Neural crest cell (in vitro differentiated cells): ENCODE measurements at places on chromosomes 7 and 10.

- DNase-seq: no peak
These were observed 172.4 kb downstream of the PRPF18 start for GRCh38 chr10:13759168-13759567.

GRCh38 chr7:92685136-92686042 is 95.2 kb upstream of the FAM133B start:
- no peak for DNase-seq

GRCh38 chr7:151043959-151044358 is 4.4 kb upstream of the ASIC3 start:
- no peak for DNase-seq

DNA sequence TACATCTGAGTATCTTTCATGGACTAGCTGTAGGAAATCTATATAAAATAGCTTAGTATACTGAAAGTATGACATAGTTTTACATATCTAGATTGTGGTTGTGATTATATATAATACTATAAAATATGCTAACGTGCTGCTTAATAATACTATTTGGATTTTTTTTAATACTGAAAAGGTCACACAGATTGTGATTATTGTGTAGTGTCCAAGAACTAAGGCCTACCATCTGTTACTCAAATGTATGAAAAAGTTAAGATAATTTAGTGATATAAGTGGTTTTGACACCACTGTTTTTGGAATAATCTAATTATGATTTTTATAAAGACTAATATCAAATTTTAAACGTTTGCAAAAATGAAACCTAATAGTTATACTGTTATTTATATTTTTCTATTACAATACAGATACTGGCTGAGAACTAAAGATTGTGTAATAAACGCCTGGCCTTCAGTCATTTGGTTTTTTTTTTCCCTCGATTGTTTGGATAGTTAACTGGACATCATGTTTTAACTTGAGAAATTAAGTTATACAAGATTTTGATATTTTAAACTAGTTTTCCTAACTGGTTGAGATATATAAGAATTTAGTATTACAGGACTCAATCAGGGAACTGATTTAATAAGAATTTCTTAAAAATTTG is 12.6 kb downstream of the PTEN start:
- DNase-seq: no peak

DNA sequence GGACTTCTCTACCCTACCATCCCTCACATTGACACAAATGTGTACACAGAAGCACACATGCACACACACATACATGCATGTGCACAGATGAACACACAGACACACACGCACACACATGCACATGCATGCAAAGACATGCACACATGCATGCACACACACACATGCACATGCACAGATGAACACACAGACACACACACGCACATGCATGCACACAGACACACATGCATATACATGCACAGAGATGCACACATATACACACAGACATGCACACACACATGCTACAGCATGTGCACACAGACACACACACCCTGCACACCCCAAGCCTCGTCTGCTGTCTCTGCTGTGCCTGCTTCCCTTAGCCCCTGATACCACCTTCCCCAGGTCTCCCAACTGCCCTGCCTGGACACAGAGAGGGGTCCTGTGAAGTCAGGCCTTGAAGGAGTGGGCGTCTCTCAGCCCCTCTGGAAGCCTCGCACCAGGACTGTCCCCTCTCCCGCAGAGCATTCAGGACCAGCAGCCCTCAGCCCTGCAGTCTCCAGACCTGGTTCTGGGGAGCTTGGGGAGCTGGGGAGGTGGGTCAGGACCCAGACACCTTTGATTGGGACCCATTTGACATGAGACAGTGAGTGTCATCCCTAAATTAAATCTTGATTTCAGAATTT is 181.8 kb downstream of the DNAJB6 start:
- DNase-seq: no peak

- DNase-seq: no peak
These were observed 19.0 kb downstream of the MINPP1 start for GRCh38 chr10:87523731-87524130.

DNA sequence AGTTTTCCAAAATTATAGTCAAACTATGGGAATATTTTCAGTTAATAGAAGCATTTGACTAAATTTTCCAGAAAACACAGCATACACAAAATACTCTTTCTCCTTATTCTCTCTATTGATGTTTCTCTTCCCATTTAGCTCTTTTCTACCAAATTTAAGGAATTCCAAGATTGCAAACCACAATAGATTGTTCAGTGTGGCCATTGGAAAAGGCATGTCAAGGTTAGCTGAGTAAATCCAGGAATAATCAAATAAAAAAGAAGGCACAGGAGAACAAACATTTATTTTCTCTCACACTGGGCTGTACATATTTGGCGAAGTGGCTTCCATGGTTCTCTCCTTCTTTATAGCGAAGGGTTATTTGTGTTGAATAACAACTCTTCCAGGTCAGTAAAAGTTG is 117.3 kb downstream of the THSD7A start:
- DNase-seq: no peak

DNA sequence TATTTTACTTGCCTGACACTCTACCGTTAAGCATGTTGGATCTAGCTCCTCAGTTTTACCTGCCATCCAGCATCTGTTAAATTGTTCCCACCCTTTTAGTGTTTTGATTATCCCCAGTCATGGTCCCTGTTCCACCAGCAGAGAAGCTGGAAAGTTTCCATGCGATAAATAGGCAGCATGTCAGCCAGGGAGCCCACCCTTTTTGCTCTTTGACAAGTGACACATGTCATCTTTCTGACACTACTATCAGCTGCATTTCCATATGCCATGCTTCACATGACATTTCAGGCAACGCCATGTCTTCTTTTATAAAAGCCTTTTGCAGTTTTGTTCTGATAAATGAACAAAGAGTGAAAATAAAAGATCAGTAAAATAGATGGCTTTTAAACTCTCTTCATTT is 310.8 kb downstream of the MAGI2 start:
- DNase-seq: no peak

GRCh38 chr10:130418731-130419130 is 282.5 kb downstream of the GLRX3 start:
- DNase-seq: no peak

GRCh38 chr7:47291461-47292081 is 290.3 kb downstream of the TNS3 start:
- DNase-seq: no peak

DNA sequence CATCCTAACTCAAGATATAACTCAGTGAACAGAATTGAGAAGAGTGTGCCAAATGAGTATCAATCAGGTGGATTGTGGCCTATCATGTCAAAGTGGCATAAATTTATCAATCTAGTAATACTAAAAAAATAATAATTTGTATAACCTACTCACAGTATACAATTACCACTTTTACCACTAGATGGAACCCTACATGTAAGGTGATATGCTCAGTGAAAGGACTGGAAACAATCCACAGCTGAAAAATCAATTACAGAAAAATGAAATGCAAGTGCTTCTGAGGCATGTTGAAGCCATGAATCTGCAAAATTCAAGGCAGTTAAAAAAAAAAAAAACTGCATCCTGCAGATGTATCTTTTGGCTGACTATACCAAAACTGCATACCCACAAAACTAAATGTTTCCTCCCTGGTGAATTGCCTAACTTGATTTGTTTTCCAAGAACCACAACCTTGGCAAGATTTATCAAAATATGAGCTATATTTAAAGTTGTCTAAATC is 13.9 kb downstream of the ARHGAP19 start:
- no peak for DNase-seq

GRCh38 chr10:116720668-116721546 is 21.5 kb downstream of the HSPA12A start:
- DNase-seq: no peak

DNA sequence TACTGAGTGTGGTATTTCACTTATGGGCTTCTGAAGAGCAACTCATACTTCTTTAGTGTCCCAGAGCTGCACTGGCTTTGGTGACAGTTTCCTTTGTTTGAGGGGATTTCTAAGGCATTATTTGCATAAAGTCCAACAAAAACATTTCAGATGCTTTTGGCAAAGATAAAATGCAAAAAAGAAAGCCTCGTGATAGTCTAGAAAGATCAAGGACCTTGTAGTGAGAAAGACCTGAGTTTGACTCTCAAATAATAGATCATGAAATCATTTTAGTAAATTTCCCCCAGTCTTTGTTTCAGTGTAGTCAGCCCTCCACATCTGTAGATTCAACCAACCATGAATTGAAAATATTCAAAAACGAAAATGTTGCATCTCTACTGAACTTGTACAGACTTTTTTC is 107.4 kb downstream of the EEPD1 start:
- DNase-seq: no peak

DNA sequence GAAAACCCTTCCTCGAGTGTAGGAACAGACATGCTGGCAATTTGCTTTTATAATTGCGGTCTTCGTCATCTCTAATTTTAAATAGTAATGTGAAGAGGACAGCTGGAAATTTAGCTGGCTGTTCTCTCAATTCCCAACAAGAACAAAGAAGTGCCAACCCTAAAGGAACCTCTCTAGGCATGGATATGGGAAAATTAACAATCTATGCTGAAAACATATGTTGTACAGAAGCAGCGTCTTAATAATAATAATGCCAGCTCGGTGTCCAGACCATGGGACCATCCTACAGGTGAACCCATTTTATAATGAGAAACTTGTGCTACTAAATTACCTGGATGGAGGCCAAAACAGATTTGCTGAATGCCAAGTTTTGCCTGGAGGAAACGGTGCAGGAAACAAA is 641.4 kb upstream of the MGMT start:
- no peak for DNase-seq

GRCh38 chr10:117861329-117861728 is 185.4 kb downstream of the RAB11FIP2 start:
- no peak for DNase-seq

DNA sequence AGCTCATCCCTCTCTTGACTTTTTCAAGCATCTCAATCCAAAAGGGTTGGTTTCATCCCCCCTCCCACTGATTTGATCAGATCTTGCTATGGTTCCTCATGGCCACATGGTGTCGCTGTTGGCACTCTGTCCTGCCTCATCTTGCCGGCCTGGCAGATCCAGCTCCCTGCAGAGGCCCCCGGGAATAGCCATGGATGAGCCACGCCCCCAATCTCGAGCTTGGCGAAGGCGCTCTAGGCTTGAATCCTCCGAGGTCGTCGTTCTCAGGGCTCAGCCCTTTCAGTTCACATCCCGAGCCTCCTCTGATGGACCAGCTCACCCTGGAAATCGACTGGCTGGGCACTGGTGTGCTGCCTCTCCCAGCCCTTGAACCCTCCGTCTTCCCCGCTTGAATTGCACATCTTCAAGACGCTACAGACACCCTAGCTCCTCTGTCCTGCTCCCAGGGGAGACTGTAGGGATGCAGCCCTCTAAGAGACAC is 628.7 kb downstream of the TYW1 start:
- DNase-seq: peak; percentile 90

DNA sequence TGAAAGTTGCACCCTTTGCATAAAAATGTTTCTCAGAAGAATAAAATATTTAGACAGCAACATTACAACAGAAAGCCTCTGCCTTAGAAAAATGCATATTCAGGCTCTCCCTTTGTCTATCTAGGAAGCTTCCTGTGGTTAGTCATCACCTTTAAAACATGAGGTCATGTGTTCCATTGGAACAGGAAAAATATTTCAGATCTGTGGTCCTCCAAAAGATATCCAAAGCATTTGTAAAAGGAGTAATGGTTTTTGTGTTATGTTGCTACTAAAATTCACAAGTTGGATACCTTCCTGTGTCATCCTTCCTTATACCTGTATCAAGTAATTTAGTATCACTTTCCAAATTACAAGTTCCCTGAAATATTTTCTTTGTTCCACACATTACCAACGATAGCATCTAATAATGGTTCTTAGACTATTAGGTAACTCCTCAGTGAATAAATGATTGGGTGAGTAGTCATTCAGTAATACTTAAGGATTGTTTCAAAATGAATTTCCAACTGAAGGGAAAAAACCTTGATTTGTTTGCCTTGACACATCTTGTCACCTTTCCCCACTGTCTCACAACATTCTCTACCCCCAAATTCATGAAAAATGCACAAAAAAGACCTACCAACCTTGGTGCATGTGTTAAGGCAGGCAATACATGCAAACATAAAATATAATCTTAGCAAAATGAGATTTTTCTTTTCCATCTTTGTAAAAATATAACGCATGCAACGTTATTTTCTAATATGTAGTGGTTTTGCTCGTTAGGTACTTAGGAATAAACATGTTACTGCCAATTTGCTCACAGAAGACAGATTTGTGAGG is 19.7 kb upstream of the RHOBTB1 start:
- no peak for DNase-seq

- DNase-seq: no peak
These were observed 22.3 kb downstream of the MAP3K8 start for GRCh38 chr10:30456266-30456665.

GRCh38 chr10:119138346-119139306 is 26.9 kb downstream of the SFXN4 start:
- no peak for DNase-seq

- DNase-seq: no peak
These were observed 123.9 kb downstream of the LRRC4 start for GRCh38 chr7:127907110-127908040.

- DNase-seq: no peak
These were observed 118.7 kb upstream of the CDK6 start for GRCh38 chr7:92955081-92955480.
